ENCODE measurements at places on chromosomes 13 and 19.
A peak's percentile ranks its signal among the peaks of the same experiment; 100 is the strongest.

GRCh38 chr13:23680845-23681669 lies 110.8 kb downstream of the TNFRSF19 start:
- DNase-seq, result no peak

GRCh38 chr19:28981518-28981917 lies 231.4 kb downstream of the UQCRFS1 start:
- DNase-seq, result no peak

DNA sequence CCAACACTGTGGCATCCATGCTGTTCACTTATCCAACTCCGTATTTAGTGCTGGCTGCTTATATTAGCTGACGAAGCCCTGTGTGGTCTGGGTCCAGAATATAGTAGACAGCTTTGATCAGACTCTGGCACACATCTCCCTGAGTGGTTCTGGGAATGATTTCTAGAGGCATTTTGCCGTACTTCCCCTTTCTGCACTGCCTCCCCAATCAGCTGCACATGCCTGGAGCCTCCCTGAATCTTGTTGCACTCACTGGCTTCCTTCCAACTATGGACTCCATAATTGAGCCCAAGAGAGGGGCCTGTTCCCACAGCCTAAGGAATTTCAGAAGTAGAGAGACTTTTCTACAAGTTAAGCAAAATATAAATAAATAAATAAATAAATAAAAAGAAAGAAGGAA lies 30.4 kb upstream of the PCDH8 start:
- DNase-seq, result no peak

DNA sequence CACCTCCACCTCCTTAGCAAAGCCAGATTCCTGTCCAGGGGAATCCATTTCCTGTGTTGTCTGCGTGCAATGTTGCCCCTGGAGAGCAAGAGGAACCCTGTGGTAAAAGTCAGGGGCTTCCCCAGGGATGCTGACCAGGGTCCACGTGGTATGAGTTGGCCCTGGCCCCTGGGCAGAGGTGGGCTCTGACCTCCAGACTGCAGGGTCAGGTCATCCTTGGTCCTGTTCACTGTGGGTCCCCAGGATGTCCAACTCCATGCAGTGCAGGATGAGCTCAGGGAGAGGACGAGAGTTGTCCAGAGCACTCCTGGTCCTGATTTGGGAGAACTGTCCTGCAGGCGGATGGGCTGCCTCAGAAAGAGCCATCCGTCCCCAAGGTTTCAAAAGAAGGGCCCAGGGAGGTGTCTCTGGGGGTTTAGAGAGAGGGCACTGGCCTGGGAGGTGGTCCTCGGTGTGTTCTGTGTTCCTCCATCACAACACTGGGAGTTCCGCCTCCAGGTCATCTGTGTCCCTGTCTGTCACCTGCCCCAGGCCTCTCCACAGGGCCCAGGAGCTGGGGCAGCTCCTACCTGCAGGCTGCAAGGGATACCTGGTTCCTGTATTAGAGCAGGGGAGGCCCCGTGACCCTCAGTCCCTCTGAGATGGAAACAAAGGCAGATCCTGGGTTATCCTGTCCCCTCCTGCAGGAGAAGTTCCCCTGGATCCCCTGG lies 1.2 kb upstream of the CEACAM4 start:
- no peak for DNase-seq

DNA sequence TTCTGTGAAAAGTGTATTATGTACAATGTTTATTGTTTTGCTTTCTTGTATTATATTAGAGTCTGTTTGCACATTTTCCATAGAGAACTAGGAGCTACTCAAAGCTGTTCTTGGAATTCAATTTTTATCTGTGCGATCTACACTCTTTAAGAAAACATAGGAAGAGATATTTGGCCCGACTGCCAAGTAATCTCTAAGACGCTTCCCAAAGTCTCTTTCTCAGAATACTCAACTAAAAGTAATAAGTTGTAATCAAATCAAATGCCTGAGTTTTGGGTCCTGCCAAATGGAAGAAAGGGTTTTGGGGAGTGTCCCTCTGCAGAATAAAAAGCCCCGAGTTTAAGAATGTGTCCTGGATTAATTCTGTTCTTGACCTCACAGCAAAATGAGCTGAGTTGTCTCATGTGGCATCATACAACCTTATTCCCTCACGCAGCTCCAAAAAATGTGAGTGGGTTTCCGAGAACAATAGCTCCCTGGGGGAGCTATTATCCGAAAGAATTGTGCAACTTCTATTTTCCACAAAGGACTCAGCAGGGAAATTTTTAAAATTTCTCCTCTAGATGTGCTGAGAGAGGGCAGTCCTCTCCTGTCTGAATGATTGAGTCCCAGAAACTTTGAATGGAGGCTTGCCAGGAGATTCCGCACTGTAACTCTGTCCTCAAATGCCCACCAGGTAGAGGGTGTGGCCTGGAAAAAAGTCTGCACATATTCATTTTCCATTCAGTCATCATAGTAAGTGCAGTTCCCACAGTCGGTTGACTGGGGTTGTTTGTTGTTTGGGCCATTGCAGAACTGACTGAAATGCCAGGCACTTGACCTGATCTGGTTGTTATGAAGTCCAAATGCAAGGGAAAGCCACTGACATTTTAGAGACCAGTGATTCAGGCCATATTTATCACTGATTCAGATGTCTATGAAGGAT lies 280.0 kb upstream of the SOX21 start:
- DNase-seq, result no peak

GRCh38 chr13:56755181-56755935 lies 385.4 kb upstream of the PRR20A start:
- DNase-seq, result no peak

GRCh38 chr13:38743466-38743865 lies 56.6 kb downstream of the FREM2 start:
- peak; percentile 48 for DNase-seq

DNA sequence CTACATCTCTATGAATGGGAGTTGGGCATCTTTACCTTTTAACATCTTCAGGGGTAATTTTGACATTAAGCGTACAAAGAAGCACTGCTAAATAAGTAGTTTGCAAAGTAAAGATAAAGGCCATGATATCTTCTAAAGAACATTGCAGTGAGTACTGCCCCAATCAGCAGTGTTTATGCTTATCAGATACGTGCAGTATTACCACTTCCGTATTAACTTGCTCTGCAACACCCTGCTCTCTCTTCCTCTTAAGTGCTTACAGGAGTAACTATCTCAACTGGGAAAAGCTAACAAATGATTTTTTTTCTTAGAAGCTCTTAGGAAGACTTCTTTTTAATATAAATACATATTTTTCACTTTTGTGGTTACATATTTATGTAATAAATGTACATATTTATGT lies 793.7 kb upstream of the SLC10A2 start:
- DNase-seq, result no peak

- DNase-seq, result no peak
These were observed 8.5 kb upstream of the CEACAM7 start for GRCh38 chr19:41696402-41697197.

DNA sequence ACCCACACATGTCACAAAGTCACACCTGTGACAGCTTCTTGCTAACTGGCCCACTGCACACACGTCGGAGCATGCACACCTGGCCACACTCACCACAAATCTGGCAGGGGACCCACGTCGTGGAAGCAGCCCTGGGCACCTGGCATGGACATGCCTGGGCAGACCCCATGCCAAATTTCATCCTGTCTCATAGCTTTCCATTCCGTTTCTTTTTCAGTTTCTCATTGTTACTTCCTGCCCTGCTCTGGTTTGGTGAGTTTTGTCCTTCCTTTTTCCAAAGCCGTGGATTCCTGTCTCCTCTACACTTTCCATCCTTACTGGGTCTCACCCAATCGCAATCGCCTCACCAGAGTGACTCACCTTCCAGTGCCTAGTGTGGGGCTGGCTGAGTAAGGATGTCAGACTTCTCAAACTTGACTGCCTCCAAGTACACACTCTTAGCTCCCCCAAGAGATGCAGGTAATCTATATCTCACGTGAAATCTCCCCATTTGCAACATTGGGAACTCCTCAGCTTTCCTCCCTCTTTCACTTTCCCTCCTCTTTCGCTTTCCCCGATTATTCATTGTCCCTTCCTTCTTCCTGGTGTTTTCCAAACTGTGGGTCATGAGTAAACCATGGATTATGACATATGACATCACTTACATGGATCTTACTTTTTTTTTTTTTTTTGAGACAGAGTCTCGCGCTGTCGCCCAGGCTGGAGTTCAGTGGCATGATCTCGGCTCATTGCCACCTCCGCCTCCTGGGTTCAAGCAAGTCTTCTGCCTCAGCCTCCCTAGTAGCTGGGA lies 1.6 kb upstream of the BBC3 start:
- no peak for DNase-seq

DNA sequence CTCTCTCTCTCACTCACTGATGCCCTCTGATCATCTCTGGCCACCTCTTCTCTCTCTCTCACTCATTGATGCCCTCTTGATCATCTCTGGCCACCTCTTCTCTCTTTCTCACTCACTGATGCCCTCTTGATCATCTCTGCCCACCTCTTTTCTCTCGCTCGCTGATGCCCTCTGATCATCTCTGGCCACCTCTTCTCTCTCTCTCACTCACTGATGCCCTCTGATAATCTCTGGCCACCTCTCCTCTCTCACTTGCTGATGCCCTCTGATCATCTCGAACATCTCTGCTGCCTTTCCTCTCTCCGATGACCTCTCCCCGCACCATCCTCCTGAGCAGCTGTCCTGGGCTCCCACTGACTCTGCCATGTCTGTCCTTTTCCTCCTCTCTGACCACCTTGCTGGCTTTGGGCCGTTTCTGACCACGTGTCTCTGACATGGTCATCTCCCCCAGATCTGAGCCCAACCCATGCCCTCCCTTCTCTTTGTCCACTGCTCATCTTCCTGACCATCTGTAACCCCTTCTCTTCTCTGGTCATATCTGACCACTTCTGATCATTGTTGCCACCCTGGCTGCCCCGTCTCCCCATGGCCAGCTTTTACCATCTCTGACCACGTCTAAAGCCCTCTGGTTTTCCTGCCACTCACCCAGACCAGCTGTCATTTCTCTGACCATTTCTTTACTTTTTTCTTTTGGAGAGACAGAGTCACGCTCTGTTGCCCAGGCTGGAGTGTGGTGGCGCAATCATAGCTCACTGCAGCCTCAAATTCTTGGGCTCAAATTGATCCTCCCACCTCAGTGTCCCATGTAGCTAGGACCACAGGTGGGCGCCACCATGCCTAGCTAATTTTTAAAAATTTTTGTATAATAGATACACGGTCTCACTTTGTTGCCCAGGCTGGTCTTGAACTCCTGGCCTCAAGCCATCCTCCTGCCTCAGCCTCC lies 2.4 kb downstream of the LRFN3 start:
- DNase-seq, result no peak

DNA sequence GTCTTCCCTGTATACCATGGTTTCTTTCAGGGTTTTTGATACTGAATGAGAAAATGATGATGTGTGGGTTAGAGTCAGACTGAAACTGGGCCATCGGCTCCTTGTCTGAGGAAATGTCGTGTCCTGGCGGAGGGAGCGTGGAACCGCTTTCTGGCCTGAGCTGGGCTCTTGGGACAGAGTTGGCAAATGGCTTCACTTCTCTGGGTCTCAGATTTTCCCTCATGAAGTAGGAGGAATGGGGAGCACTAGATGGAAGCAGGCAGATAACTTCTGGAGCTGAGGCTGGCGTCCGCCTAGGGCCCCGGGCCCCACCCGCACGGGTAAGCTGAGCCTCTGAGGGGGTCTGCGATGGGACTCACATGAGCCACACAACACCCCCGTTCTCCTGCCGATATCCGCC lies 133.3 kb upstream of the WASF3 start:
- DNase-seq, result no peak

DNA sequence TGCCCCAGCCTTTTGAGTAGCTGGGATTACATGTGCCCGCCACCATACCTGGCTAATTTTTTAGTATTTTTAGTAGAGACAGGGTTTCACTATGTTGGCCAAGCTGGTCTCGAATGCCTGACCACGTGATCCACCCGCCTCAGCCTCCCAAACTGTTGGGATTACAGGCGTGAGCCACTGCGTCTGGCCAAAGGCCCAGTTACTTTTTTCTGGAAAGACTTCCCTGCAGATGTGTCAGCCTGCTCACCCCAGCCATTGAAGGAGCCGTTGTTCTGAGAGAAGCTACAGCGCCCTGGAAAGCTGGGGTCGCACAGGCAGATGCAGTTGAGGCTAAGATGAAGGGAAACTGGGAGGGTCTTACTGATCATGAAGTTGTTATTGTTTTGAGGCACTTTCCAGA lies 7.9 kb upstream of the ZNF626 start:
- DNase-seq, result no peak

DNA sequence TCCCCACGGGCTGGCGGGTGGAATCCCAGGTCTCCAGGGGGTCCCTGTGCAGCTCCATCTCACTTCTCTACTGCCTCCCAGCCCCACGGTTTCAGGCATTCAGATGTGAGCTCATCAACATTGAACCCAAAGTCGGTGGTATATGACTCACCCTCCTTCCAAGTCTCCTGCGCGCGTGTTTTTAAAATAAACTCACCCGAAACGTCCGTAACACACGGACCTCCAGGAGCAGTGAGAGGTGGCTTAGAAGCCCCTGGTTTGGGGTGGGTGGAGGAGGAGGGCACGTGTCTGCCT lies 14.0 kb upstream of the CRTC1 start:
- DNase-seq, result no peak

DNA sequence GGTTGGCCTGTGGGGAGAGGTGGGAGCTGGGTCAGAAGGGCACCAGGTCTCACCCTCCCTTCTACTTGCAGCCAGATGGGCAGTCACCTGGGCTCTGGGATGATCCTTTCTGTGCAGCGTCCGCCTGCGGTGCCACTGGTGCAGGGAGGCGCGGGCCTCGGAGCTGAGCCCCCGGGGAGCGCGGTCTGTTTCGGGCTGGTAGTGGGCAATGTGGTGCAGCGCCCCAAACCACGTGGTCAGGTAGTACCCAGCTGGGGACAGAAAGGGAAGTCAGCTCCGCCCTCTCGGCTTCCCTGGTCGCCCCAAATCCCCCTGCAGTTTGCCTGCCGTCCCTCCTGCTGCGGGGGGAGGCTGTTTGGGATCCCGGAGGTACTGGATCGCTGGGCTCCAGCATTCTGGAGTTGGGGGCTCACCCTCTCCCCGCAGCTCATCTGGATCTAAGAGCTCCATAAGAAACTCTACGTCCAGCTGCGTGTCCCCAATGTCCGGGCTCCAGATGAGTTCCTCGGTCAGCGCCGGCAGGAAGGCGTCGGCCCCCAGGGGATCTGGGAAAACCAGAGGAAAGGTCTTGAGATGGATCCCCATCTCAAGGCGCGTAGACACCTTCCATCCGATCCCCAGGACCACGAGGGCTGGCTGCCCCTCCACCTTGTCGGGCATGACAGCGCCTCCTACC lies 8.8 kb downstream of the RINL start:
- DNase-seq, result no peak

GRCh38 chr19:8212212-8212611 lies 3.0 kb downstream of the CERS4 start:
- no peak for DNase-seq

DNA sequence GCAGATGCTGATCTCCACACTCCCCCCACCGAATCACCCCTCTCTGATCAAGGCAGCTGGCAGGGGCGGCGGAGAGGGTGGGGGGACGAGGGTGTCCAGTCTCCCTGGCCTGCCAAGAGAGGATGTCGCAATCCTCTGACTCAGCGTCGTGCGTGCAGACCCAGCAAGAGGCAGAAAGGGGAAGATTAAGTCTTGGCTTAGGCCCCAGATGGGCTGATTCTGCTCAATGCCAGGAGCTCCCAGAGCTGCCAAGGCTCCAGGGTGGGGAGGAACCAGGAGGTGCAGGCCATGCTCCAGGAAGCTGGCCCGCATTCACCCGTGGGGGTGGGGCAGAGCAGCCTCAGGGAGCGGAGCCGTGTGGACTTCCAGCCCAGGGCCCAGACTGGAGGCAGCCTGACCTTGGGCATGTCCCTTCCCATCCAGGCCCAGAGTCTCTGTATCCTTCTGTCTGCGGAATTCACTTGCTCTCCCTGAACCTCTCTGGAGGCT lies 6.6 kb upstream of the BCL3 start:
- no peak for DNase-seq

Measured in NCI-H1417 treated with DMSO at 0.1 percent for 48 hours (cell line).